GM18507 (cell line): ENCODE measurements at places on chromosomes 4 and X.

DNA sequence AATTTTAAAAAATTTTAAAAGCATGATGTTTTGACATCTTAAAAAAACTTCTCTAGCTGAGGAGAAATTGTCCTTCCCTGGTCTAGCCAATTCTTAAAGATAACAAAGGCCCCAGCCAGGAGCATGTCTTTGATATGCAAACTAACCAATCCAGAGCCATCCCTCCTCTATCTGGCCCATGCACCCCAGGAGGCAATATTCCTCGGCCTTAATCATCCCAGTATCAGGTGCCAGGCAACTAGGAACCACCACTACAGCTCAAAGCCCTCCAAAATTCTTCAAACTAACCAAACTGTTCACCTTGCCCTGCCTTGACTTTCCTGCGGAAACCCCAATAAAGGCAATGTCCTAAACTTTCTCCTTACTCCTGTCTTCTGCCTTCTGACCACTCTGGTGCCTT, 97.8 kb upstream of the USP9X start:
- no peak for DNase-seq

GRCh38 chrX:104085477-104085876, 9.4 kb upstream of the TMSB15C start:
- DNase-seq = no peak

DNA sequence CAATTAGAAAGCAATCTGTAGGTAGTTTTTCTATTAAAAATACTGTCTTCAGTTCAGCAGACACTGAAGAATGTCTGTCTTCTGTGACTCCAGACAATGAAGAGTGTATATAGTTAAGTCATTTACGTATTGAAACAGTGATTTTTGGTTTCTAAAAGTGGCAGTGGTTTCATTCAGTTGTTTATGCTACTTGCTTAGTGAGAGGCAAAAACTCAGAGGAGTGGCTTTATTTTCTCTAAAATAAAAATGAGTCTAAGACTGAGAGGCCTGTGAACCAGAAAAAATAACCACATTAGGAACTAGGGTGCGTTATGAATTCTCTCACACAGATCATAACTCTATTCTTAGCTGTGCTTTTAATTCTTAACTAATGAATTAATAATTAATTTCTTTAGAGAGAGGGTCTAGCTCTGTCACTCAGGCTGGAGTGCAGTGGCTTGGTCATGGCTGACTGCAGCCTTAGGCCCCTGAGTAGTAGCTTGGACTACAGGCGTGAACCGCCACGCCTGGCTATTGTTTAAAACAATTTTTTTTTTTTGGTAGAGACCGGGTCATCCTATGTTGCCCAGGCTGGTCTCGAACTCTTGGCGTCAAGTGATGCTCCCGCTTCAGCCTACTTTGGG, 31.4 kb downstream of the FREM3 start:
- DNase-seq = no peak

DNA sequence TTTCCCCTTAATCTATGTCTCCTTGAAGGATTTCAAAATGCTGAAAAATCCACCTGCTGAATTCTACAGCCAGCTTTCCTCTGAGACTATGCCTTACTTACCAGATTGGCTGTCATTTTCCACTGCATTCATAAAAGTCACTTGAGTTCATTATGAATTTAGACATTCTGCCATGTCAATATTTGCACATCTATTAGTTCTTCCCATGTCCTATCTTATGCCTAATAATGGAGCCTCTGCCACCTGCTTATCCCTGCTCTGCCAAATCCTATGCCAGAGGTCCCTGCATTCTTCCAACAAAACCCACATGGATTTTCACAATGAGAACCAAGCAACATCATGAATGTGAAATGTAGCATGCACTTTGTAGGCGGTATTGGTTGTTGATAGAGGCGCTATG, 42.6 kb downstream of the GASK1B start:
- DNase-seq = no peak

- DNase-seq = peak; percentile 3
These were observed 83.9 kb downstream of the POLA1 start for GRCh38 chrX:24777660-24778059.

GRCh38 chrX:152997337-152997736, 3.4 kb upstream of the PNMA5 start:
- no peak for DNase-seq

DNA sequence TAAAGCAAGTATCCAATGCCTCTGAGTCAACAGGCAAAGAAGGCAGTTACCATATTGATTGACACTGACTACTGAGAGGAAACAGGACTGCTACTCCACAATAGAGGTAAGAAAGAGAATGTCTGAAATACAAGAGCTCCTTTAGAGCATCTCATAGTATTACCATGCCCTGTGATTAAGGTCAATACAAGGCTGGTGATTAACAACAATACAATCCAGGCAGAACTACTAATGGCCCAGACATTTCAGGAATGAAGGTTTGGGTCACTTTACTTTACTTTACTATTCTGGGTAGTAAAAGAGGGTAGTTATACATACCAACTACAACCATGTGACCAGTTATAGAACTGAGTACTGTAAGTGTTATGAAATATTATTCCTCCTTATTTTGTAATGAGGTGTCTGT, 44.5 kb downstream of the BRWD3 start:
- no peak for DNase-seq

- DNase-seq = no peak
These were observed 106.4 kb downstream of the DHX15 start for GRCh38 chr4:24477919-24478318.

DNA sequence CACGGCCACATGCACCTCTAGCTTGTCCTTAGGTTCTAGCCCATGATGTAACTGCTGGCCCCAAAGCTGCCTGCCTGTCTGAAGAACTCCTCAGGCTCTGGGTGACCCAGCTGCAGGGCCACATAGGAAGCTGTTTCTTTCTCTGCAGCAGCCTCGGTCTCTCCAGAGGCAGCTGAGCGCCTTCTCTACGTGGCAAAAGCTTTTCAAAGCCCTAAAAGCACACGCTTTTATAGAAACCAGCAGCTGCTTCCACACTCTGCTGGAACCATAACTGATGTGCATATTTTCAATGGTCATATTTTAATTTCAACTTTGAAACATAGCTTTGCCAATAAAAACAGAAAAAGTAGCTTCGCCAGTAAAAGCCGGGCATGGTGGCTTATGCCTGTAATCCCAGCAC, 37.4 kb downstream of the FAM53A start:
- no peak for DNase-seq

GRCh38 chr4:152217896-152218295, 318.0 kb downstream of the FBXW7 start:
- no peak for DNase-seq

- DNase-seq = no peak
These were observed 487.7 kb upstream of the INTU start for GRCh38 chr4:127145006-127145540.

DNA sequence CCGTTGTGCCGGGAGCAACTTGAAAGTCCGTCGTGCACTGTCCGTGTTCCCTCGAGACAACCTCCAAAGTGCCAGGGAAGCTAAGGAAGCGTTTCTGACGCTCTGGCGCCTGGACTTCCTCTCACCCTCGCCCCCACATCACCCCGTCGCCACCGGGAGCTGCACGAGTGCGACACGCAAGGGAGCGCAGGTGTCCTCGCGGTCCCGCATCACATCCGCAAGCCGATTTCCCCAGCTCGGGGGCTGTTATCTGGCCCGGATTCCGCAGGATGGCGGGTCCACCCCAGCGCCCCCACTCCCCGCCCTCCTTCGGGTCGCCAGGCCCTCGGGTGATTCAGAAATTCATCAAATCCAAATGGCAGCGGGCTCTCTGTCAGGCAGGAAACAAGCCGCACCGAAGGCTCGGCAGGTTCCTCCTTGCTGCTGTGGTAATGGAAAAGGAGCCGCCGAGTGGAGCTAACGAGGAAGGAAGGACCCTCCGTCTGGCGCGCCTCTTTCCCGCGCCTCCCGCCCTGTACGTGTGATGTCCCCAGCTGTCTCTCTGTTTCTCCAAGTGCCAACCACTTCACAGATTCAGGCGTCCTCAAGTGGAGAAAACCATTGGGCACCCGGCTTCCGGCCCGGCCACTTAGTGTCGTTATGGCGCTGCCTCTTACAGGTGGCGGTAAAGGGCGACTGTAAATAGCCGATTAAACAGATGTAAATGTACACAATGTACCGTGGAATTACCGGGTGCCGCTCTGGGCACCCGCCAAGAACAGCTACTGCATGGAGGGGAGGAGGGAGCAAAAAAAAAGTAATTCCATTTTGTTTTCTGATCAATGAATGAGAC, 921 bp upstream of the SETD7 start:
- DNase-seq = no peak

DNA sequence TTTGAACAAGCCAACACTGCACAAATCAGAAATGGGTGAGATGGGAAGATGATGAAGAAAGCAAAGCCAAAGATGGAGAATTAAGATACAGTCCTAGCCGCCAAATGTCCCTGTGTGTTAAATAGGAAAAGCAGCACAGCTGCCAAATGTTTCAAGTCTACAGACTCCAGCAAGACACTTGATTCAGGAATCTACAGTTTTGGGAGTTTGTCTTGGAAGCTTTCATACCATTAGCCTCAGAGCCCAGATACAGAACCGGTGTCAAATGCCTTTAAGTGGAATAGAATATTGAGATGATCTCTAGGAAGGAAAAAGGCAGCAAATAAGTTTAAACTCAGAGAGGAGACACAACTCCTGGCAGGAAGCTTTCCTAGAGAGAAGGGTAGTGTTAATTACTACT, 30.3 kb downstream of the OPHN1 start:
- no peak for DNase-seq

- no peak for DNase-seq
These were observed 67.9 kb downstream of the METTL14 start for GRCh38 chr4:118753096-118753495.

GRCh38 chr4:78019414-78019813, 37.7 kb upstream of the FRAS1 start:
- DNase-seq = no peak
